ENCODE measurements at places on chromosomes 2 and 18.

GRCh38 chr18:62979176-62979575, 263.8 kb downstream of the PHLPP1 start:
- no peak for DNase-seq

DNA sequence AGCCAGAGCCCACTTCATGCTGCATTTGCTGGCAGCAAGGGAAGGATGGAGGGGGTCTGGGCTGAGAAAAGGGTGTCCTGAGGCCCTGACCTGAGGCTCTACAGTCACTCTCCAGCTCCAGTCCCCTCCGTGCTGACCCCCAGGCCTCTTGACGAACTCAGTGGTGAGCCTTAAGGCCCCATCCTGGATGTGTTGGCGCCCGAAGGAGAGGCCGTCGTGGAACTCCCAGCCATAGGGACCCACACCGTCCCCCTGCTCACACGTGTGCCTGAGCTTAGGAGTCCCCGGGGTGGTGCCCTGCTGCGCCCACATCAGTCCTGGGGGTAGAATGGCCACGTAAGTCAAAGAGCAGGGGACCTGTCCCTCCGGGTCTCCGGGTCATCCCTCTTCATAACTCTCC, 776 bp downstream of the MOGS start:
- DNase-seq = no peak

GRCh38 chr2:85834466-85834865, 54.3 kb downstream of the ST3GAL5 start:
- DNase-seq = no peak

- no peak for DNase-seq
These were observed 158.6 kb upstream of the RBMS1 start for GRCh38 chr2:160652236-160652635.

GRCh38 chr18:78781601-78781960, 198.0 kb upstream of the SALL3 start:
- no peak for DNase-seq

DNA sequence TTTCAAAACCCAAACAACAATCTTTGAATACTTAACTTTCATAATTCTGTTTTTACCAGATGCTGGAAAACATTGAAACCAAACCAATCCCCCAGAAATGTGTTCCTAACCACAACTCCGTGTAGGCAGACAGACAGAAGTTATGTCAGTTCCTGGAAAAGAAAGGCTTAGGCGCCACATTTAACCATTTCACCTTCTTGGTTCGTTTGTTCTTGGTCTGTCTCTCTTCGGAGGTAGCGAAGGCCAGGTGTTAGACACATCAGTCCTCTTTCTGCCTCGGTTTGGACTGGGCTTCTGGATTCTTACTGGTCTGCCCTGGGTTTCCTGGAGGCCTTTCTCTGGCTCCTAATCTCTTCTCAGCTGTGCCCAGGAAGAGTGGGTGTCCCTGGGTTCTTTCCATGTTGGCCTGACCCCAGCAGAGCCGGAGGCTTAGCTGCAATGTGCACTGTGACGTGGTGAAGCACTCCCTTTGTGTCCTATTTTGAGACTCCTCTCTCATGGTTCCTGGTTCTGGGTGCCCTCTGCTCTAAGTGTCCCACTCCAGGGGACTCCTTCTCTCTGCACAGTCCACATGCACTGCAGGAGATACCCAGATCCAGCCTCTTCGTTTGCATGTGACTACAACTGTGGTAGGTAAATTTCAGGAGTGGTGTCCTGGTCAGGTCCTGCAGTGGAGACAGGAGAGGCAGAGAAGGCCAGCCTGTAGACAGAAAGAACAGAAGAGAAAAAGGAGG, 23.1 kb upstream of the RAB31 start:
- DNase-seq = no peak

GRCh38 chr18:32177530-32177929, 12.3 kb upstream of the MEP1B start:
- no peak for DNase-seq

DNA sequence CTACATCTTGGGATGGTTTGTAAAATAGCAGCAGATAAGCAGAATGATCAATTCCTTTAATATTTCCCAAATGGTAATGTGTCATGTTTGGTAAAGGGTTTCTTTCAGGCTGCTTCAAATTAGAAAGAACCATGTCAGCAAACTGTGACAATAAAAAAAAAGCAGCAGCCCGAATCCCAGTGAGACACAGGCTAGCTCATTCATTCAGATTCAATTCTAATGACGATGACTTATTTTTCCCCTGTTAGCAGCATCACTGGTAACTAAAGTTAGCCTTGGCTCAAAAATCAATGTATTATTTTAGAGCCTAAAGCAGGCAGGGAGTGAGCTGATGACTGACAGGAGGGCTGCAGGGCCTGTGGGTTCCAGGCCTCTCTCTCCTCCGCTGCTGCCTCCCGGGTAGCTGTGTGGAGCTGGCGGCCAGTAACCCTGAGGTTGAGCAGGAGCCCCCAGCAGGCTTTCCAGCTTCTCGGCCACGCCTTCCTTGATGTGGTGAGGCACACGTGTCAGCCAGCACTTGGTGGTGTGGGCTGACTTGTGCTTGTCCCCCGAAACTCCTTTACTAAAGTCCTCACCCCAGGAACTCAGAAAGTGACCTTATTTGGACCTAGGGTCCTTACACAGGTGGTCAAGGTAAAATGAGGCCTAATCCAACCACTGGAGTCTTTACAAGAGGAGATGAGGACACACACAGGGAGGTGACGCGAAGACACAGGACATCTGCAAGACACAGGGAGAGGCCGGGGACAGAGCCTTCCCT, 120.5 kb upstream of the HS6ST1 start:
- no peak for DNase-seq

DNA sequence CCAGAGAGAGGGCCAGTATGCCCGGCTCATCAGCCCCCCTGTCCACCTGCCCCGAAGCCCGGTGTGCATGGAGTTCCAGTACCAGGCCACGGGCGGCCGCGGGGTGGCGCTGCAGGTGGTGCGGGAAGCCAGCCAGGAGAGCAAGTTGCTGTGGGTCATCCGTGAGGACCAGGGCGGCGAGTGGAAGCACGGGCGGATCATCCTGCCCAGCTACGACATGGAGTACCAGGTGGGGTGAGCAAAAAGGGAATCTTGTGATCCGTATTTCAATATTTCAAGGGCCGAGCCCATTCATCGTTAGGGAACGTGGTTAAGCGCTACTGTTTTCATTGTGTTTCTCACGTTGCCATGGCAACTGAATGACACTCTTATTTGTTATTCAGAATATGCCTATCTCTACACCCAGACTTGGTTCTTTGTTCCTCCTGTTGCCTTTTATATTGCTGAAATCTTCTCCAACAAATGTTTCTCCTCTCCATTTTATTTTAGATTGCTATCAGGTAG, 81.5 kb downstream of the NRP2 start:
- DNase-seq = no peak

DNA sequence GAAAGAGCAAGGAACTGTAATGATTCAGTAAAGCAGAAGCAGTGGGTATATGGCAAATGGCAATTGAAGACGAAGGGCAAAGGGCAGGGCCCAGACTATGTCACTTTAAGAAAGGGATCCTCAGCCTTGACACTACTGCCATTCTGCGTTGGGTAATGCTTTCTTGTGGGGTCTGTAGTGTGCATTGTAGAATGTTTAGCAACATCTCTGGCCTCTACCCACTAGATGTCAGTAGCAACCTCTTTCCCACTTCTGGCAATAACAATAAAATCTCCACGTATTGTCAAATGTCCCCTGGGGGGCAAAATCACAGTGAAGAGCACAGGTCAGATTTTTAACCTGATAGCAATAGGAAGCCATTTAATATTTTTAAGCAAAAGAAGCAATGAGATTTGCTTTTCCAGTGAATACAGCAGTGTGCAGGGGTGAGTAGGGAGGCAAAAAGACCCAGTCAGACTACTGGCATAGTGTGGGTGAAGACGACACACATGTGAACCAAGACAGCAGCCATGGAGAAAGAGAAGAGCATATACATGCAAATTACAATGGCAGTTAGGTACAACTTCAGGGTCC, 209.5 kb downstream of the DYM start:
- DNase-seq = no peak

DNA sequence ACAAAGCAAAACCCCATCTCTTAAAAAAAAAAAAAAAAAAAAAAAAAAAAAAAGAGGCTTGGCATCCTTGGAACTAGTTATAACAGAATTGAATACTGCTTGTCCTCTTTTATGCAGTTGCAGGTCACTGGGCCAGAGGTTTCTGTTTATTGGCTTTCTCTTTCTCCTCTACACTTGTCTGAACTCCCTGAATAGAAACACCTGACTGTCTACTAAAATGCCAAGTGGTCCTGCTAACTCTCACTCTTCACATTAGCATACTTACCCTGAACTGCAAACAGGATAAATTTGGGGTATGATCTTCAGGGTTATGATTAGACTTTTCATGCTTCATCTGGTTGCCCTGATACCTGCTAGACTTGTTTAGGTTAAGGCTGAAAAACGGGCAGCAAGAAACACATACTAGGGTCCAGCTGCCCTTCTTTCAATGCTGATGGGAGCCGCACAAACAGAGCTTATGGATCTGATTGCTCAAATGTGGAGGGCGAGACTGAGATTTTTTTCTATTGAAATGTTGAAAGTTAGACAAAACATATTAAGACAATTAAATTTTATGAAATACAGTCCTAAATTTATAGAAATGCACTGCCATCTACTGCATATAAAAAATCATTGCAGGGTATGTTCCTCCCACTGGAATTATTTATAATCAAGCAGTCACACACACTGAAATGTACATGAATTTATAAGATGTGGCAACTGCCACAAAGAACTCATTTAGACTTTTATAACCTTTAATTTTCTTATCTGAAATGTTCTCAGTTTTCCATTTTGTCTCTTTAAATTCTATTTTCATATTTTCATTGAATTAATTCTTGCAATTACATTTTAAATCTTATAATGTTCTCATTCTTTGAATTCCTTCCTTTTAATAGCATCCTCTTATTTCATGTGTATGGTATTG, 40.8 kb downstream of the GTF3C3 start:
- no peak for DNase-seq

GRCh38 chr18:23689031-23689615, at the start of gene LAMA3:
Gene LAMA3, plus strand, starts transcription at chr18:23689453. Its CDS starts 231 bp downstream, at chr18:23689684.
- no peak for DNase-seq

All from NCI-H1436 treated with DMSO at 0.1 percent for 48 hours (cell line).